Left renal pelvis (tissue), 4 donors: ENCODE measurements at places on chromosomes 16 and 17. TPM values are rescaled to one million over a fixed set of nuclear protein-coding genes. Genes with fewer than 3 reads are reported as not detected.

- no peak for DNase-seq
Observed at GRCh38 chr16:89507214-89507833, 879 bp upstream of the SPG7 start.

The DNAH3 gene
- 0.96 TPM for polyA plus RNA-seq

DNA sequence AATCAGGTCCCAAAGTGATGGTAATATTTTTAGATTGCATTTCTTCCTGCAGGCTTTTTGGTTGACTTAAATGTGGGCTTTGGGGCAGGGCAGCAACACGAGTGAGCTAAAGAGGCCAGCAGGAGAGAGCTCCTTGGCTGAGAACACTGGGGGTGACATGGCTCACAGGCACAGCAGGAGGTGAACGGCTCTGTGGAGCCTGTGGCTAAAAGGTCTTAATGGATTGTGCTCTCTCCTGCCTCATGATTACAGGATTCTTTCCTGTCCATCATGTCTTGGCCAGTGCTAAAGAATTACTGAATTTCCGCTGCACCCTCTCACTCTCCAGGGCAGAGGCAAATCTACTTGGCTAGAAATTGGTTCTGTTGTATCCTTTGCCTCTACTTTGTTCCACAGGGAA lies 366.6 kb downstream of the HS3ST4 start:
- DNase-seq, result no peak

The HLF gene
- 6.0 TPM for polyA plus RNA-seq

DNA sequence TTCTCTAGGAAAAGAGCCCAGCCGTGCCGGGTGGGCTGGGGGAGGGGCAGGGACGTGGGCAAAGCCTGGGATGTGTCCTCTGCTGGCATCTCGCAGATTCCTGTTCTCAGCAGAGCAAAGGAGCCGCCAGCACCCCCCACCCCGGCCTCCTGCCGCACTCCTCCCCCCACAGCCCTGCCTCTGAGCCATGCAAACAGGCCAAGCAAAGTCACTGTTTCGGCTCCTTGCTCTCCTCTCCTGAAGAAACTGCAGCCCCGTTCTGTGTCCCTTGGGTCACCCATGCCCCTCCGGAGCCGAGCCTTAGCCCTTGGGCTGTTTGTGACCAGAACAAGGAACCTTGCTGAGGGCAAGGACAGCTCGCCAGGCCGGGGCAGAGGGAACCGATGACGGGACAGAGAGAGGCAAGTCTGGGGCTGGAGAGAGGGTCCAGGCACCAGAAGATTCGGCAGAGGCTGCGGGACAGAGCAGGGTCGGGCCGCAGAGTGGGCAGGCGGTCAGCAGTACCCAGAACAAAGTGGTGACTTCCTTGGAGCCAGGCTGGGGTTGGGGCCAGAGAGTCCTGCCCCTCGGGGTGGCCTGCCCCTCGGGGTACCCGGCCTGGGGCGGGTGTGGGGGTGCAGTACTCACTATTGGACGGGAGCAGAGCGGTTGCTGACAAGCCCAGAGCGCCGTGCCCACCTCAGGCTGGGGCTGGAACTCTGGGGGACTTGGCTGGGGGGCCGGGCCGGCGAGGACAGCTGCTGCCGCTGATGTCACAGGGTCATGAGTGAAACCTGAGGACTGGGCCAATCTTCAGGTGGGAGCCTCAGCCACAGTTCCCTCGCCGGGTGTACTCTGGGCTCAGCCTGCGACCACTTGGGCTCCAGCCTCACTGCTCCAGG lies 9.2 kb upstream of the PRR29 start:
- DNase-seq, result no peak

DNA sequence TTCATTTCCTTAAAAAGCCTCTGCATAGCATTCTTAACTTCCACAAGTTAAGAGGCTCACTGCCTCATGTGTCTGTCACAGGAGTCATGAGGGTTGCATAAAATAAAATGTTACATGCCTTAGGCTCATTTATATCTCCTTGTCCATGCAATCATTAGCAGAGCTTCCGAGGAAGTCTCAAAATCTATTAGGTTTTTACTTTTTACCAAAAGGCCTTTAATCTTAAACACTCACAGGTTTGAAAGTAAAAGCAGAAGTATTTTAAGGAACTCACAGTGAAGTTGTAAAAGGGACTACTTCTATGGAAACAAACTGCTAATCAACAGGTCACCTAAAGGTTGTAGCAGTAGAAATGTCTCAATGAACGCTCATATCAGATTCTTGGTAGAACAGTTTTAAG lies 5.2 kb upstream of the ATP6V0A1 start:
- no peak for DNase-seq
